Epithelial cell of proximal tubule (primary cell): ENCODE measurements at places on chromosomes 13 and 19. TPM values are rescaled to one million over a fixed set of nuclear protein-coding genes. Genes with fewer than 3 reads are reported as not detected.

GRCh38 chr19:16226878-16227836 lies 29.4 kb downstream of the AP1M1 start:
- DNase-seq, result no peak

DNA sequence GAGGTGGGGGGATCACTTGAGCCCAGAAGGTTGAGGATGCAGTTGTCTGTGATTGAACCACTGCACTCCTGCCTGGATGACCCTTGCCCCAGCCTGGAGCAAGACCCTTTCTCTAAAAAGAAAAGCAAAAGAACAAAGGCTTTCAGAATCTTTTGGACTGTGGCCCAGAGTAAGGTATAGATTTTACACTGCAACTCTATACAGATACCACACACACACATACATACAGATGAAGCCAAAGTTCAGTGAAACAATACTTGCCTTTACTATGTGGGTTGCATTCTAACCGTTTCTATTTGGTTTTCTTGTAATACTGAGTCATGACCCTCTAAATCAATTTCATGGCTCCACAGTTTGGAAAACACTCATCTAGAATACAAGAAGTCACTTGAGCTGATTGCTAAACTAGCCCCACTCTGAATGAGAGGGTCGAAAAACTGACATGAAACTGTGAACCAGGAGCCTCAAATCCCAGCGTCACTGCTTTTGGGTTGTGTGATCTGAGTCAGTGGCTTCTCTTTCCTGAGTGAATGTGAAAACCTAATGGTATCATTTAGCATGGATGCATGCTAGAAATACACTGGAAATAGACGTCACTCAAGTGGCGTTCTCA lies 756.1 kb downstream of the UQCRFS1 start:
- DNase-seq, result no peak

DNA sequence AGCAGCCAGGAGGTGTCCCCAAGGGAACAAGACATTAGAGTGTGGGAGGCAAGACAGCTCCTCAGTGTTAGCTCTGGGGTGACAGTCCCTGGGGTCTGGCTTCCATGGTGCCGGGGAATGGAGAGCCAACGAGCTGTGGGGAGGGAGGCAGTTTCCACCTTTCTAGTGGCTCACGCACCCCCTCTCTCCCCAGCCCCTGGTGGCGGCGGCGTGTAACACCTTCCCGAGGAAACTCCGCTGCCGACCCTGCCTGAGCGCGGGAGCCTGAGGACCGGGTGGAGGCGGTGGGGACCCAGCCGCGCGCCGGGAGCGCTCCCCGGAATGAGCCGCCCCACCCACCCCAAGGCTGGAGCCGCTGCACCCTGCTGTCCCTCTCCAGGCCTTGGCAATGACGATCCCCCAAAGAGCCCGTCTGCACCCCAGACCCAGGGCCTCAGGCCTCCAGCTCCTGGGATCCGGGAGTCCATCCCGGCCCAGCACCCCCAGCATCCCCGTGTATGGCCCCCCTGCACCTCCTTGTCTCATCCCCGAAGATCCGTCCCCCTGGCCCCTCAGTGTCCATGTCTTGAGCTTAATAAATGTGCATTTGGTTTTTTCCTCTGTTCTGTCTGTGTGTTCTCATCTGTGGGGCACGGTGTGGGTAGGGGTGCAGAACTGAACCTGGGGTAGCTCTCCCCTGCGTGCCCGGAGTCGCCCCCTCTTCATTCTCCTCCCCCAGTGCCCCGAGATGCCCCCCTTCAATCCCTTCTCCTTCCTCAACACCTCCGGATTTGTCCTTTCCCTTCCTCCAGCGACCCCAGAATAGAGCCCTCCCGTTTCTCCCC lies 622 bp upstream of the FXYD5 start:
- no peak for DNase-seq

KLC3 gene
- total RNA-seq, result 4.0 and 7.8 TPM in 2 replicates

ELOF1 gene
- total RNA-seq, result 49.8 and 95.5 TPM in 2 replicates
